ENCODE measurements at places on chromosomes 6 and 20.

DNA sequence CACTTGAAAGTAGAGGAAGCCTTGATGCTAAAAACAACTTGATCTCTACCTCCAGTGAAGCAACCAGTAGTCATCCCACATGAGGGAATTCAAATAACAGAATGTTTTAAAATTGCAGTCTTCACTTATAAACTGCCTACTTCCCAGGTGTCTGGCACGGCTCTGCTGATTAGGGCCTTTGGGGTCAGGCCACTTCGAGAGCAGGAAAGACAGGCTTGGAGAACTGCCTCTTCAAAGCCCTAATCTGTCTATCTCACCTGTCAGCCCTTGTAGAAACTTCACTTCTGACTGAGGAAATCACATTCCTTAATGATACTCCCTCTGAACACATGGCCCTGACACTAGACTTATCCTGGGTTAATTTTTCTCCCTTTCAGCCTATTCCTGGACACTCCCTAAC, 458.6 kb downstream of the TENT5A start:
- no peak for DNase-seq

DNA sequence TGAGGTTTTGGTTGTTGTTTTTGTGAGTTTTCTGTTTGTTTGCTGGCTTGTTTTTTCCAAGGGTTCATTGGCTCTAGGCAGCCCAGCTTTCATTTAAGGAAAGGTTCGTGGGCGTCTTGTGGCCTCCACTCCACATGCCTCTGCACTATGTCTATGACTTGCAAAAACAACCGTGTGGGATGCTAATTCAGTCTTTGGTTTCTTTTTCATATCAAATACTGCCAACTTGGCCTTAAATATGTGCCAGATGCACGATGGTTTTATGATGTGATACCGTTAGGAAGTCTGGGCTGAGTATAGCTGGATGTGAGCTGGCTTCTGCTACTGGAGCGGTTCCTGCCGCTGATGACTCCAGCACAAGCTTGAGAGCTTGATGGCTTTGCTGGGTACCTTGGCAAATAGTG, 96.3 kb downstream of the BMP2 start:
- no peak for DNase-seq

- DNase-seq = no peak
Observed at GRCh38 chr6:163398815-163399214, 15.7 kb upstream of the QKI start.

DNA sequence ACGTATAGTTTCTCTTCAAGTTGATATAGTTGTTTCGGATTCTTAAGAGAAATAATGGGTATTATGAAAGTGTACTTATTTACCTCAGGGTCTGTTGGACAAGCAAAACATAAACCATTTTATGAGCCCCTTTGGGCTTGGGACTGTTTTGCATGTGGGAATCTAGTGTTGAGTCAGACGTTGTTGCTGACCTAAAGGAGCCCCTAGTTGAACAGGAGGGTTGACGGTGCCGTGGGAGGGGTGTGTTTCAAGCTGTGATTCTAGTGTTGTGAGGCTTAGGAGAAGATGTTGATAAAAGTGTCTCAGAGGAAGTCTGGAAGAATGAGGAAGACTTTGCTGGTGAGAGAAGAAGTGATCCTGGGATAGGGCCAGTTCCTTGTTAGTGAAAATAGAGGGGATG, 140.0 kb downstream of the ARID1B start:
- no peak for DNase-seq

DNA sequence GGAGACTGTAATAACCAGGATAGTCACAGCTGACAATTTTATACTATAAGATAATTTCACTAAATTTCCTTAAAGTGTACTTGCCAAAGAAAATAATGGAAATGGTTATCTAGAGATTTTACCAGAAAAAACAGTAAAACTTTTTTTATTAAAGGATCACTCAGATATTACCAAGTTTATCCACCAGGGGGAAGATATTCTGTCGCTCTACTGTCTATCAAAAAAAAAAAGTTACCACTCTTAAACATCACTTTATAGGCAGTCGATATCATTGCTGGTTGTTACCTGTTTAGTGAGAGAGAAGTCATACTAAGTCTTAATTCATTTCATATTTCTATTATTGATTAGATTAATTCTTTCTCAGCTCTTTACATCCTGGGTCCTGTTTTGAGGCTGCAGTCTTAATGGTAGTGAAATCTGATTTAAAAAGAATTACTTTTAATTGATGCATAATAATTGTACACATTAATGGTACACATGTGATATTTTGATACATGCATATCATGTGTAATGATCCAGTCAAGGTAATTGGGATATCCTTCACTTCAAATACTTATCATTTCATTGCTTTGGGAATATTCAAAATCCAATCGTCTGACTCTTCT, 18.9 kb downstream of the L3MBTL3 start:
- DNase-seq = peak; percentile 36

DNA sequence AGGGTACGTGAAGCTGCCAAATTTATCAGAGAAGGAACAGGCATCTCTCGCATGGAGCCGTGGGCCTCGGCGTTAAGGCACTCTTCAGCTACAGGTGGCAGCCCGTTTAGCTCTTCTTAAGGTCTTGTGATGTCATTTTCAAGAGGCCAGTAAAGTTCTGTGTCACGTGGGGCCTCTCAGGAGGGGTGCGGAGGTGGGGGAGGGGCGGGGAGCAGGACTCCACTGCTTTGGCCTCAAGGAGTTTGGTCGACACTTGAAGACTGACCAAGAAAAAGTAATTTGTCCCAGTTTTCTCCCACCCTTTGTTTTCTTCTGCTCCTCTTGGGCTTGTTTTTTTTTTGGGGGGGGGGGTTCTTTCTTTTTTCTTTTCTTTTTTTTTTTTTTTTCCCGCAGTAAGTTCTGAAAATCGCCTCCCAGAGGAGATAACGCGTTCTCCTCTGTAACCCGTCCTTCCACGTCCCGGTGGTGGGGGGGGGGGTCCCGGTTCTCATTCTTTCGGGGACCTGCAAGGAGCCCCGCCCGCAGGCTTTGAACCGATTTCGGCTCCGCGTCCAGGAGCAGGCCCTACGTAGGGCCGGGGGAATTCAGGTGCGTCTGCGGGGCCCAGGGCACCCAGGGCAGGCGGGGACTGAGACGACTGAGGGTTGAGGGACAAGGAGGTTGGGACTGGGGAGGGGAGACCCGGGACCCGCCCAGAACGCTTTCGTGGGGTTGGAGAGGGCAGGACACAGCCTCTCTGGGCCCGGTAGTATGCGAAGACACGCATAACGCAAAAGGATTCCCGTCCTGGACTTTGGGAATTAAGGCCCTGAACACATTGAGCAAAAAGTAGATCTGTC, 26.0 kb downstream of the GPX6 start:
- DNase-seq = no peak

- no peak for DNase-seq
Observed at GRCh38 chr6:35051396-35051795, 89.7 kb downstream of the TCP11 start.

DNA sequence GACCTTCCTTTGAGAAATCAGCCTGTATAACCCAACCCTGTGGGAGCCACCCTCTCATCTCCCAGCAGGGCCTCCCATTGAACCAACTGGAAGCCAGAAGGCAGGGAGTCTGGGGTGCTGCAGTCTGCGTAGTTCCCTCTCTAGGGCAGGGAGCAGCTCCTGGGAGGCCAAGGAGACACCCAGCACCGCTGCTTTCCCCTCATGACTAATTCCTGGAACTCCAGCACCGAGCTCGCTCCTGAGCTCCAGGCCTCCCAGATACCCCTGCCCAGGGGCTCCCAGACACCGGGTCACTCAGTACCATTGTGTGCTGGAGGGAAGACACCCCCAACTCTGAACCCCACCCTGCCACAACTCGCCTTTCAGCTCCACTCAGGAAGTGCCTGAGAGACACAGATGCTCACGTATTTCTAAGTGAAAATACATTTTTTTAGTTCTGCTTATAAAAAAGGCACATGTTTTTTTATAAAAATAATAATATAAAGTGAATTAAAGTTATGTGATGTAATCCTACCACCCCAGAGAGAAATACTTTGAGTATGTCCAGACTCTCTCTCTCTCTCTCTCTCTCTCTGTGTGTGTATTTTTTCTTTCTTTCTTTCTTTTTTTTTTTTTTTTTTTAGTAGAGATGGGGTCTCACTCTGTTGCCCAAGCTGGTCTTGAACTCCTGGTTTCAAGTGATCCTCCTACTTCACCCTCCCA, 17.5 kb downstream of the PIM1 start:
- no peak for DNase-seq

- no peak for DNase-seq
Observed at GRCh38 chr20:9705722-9706476, 133.0 kb downstream of the PAK5 start.

DNA sequence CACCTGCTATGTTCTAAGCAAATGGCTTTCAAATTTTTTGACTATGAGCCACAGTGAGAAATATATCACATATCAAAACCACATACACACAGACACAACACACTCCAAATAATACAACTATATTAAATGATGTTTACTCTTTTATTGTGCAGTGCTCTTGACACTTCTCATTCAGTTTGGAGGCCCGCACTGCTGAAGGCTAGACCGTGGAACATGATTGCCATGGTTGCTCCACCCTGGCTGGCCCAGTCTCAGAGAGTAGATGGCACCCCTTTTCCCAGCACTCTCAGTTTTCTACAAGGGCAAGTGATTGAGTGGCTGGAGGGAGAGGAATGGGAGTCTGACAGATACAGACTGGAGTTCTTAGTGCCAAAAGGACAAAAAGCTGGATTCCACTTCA, 86.9 kb downstream of the SH3BGRL2 start:
- no peak for DNase-seq

DNA sequence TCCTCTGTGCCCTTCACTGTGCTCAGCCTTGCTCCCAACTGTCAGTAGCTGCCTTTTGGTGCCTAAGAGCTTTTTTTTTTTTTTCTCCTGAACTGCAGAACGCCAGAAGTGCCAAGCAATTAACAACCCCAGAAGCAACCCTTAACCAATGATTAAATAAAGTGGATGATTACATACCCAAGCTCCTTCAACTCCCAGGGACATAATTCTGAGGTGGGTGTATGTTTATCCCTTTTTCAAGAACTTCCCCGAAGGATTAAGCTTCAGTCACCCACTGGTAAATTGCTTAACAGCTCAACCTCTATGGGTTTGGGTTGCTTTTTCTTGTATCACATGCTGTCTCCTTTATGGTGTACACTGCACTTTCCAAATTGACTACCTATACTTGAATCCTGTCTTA, 41.1 kb downstream of the KLHL31 start:
- DNase-seq = no peak

DNA sequence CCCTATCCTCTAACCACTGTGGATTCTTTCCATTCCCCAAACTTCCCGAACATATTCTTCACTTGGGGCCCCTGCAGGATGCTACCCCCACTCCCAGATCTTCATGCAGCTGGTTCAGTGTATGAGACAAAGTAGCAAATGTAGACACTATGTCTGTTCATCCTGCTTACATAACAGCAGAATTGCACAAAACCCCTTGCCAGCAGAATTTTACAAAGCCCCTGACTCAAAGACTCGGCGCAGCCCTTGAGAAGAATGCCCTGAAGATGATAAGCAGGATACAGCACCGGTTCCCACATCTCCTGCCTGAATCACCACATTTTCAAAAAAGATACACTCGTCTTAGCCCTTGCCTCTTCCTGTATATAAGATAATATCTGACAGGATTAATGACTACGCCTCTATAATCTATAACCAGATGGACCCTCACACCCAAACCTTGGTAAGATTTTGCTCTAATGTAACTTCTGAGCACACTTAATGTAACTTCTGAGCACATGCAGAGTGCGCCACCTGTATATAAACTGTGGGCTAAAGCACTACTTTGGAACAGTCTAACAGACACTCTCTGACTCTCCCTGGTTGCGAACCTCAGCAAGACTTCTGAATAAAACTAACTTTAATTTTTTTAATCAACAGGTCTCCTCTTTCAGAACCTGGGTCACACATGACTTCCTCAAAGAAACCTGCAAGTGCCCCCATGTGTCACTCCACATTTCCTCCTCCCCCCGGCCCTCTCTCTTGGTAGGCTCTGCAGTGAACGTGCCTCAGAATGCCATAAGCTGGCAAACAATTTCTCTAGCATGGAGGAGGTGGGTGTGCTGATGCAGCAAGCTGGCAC, 28.7 kb downstream of the RALGAPA2 start:
- no peak for DNase-seq

- no peak for DNase-seq
Observed at GRCh38 chr6:111741177-111741952, 131.9 kb downstream of the FYN start.

GRCh38 chr6:144583614-144583954, 298.4 kb downstream of the UTRN start:
- DNase-seq = no peak

DNA sequence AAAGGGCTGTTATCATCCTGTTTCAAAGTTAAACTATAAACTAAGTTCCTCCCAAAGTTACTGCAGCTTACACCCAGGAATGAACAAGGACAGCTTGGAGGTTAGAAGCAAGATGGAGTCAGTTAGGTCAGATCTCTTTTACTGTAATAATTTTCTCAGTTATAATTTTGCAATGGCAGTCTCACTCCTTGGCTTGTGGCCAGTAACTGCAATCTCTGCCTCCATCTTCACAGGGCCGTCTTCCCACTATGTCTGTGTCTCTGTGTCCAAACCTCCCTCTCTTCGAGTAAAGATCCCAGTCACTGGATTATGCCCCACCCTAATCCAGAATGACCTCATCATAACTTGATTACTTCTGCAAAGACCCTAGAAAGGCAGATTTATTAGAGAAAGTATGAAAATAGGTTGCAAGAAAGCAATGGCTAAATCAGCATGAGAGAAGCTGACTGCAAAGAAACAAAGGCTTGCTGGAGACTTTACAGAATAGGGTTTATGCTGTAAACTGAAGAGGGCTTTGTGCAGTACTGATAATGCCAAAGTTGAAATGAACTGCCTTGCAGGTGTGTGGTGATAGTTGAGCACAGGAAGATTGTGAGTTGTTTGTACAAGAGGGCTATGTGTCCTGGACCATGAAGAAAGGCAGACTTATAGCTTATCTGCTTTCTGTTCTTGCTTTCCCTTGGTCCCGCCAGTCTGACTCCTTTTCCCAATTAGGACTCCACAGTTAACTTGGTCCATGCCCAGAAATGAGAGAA, 28.4 kb downstream of the GPX6 start:
- no peak for DNase-seq

DNA sequence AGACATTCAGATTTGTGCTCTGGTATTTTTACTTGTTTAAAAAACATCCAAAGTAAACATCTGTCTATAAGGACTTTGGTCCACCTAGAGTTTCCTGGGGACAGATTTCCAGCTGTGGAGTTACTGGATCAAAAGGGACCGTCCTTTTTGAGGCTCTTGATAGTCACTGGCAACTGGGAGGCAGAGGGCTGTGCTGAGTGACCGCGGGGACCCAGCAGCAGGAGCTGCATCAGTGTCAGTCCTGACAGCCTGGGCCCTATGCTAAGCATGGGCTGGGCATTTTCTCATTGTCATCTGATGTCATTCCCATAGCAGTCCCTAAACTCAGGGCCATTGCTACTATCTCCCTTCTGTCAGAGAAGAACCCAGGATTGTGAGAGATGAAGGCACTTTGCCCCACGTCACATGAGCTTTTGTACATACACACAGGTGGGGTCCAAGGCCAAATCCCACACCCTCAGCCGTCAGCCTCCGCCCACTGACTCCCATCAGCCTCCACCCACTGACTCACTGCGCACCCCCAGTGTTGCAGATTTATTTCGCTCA, 293.8 kb downstream of the TAF4 start:
- DNase-seq = no peak

GRCh38 chr20:52800734-52801627, 171.2 kb upstream of the TSHZ2 start:
- DNase-seq = no peak

GRCh38 chr6:141808662-141809061, 324.1 kb upstream of the GJE1 start:
- DNase-seq = no peak

GRCh38 chr20:57450931-57451330, 59.7 kb downstream of the RBM38 start:
- no peak for DNase-seq

Measured in CD4-positive, alpha-beta T cell treated with Interleukin-4 for 4 hours (primary cell).